ENCODE measurements at places on chromosomes 13 and 19. TPM values are rescaled to one million over a fixed set of nuclear protein-coding genes. Genes with fewer than 3 reads are reported as not detected.

- peak overlapping the region; percentile 89 for H3K4me3 ChIP-seq
- peak; percentile 83 for DNase-seq
- H3K27ac ChIP-seq = peak overlapping the region; percentile 90
- H3K4me1 ChIP-seq = peaks cover 2% of the 10 kb centered on the region
- H3K27me3 ChIP-seq = no peaks in the 10 kb centered on the region
Measured at GRCh38 chr19:4399812-4400134, 574 bp downstream of the SH3GL1 start.

DNA sequence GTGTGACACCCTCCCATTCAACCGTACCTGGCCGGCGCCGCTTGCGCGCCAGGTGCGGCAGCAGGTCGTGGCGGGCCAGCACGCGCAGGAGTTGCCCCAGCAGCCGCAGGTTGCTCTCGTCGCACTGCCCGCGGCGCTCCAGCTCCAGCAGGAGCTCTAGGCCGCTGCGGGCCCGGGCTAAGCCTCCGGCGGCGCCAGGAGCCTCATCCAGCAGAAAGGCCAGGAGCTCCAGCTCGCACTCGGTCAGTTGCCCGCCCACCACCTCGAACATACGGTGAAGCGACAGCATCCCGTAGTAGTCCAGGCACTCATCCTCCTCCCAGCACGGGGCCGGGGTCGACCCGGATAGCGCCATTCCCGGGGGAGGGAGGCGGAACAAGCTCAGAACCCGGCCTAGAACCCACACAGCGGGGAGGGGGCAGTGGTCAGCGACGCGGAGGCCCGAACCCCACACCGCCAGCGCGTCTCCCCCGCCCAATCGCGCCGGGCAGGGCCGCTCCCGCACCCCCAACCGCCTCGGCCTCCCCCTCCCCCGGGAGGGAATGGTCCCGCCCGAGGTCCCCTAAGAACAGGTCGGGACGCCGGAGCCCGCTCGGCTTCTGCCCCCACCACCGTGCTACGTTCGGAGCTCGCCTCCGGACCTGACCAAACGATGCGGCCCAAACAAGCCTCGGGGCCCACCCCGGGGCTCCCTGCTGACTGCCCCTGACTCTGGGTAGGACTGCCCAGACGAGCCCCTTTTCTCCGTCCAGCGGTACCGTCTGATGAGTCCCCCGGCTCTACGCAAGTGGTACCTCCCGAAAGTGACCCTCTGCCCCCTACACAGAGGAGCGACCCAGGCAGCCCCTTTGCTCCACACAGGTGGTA lies 591 bp downstream of the DEDD2 start:
- H3K27me3 ChIP-seq = no peaks in the 10 kb centered on the region
- peak overlapping the region; percentile 89 for H3K4me3 ChIP-seq
- no peaks in the 10 kb centered on the region for H3K36me3 ChIP-seq
- H3K4me1 ChIP-seq = peaks cover 9% of the 10 kb centered on the region

DNA sequence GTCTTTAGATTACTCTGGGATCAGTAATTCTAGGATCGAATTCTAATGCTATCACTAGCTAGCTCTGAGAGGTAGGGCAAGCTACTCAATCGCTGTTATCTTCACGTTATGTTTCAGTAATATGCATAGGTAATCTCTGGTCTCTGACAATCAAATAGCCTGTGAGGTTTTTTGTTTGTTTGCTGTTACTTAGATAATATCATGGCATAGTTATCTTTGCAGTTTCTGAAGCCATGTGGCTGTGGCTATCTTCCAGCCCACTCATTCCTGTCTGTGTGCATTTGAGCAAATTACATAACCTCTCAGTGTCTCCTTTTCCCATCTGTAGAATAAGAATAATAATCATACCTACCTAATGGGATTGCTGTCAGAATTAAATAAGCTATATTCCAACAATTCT lies 330.2 kb downstream of the PCDH9 start:
- no peak overlapping the region for H3K4me3 ChIP-seq
- H3K4me1 ChIP-seq = no peaks in the 10 kb centered on the region
- DNase-seq = no peak

GRCh38 chr13:81393721-81394120 lies 1052.8 kb upstream of the SPRY2 start:
- H3K36me3 ChIP-seq = no peaks in the 10 kb centered on the region
- no peaks in the 10 kb centered on the region for H3K4me1 ChIP-seq
- no peak overlapping the region for H3K4me3 ChIP-seq
- DNase-seq = peak; percentile 53

- no peaks in the 10 kb centered on the region for H3K36me3 ChIP-seq
- H3K4me3 ChIP-seq = no peak overlapping the region
- no peaks in the 10 kb centered on the region for H3K4me1 ChIP-seq
- no peak for DNase-seq
Measured at GRCh38 chr13:103799028-103799427, 732.8 kb upstream of the SLC10A2 start.

GRCh38 chr19:38793671-38794070 lies 4.7 kb downstream of the LGALS7B start:
- H3K36me3 ChIP-seq = no peaks in the 10 kb centered on the region
- H3K27ac ChIP-seq = no peak overlapping the region
- no peak overlapping the region for H3K4me3 ChIP-seq
- no peak for DNase-seq
- no peaks in the 10 kb centered on the region for H3K27me3 ChIP-seq

- H3K27me3 ChIP-seq = no peaks in the 10 kb centered on the region
- H3K36me3 ChIP-seq = no peaks in the 10 kb centered on the region
- DNase-seq = no peak
- no peak overlapping the region for H3K27ac ChIP-seq
- no peaks in the 10 kb centered on the region for H3K4me1 ChIP-seq
Measured at GRCh38 chr19:17775245-17775927, 19.6 kb upstream of the B3GNT3 start.

DNA sequence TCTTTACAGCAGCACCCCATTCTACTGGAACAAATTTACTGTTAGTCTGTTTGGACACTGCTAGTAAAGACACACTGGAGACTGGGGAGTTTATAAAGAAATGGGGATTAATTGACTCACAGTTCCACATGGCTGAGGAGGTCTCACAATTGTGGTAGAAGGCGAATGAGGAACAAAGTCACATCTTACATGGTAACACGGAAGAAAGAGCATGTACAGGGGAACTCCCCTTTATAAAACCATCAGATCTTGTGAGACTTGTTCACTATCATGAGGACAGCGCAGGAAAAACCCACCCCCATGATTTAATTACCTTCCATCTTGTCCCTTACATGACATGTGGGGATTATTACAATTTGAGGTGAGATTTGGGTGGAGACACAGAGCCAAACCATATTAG lies 1204.2 kb downstream of the SLITRK1 start:
- no peaks in the 10 kb centered on the region for H3K4me1 ChIP-seq
- no peak overlapping the region for H3K27ac ChIP-seq
- no peaks in the 10 kb centered on the region for H3K36me3 ChIP-seq

The TJP3 gene
- 74.5 TPM for polyA plus RNA-seq

The NFILZ gene
- not detected for polyA plus RNA-seq

The AP1M1 gene
- polyA plus RNA-seq = 84.1 TPM

The SUGP1 gene
- 32.9 TPM for polyA plus RNA-seq

The STARD13 gene
- polyA plus RNA-seq = 2.7 TPM

All from small intestine (tissue), 16 donors.